ENCODE measurements at places on chromosomes 5 and 9.

DNA sequence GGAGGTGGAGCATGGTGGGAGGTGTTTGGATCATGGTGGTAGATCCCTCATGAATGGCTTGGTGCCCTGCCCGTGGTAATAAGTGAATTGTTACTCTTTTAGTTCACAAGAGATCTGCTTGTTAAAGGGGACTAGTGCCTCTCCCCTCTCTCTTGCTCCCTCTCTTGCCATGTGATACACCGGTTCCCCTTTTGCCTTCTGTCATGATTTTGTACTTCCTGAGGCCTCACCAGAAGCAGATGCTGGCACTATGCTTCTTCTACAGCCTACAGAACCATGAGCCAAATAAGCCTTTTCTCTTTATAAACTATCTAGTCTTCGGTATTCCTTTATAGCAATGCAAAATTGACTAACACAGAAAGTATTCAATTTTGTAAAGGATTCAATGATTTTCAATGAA is 817.1 kb downstream of the TLR4 start:
- DNase-seq, result no peak

DNA sequence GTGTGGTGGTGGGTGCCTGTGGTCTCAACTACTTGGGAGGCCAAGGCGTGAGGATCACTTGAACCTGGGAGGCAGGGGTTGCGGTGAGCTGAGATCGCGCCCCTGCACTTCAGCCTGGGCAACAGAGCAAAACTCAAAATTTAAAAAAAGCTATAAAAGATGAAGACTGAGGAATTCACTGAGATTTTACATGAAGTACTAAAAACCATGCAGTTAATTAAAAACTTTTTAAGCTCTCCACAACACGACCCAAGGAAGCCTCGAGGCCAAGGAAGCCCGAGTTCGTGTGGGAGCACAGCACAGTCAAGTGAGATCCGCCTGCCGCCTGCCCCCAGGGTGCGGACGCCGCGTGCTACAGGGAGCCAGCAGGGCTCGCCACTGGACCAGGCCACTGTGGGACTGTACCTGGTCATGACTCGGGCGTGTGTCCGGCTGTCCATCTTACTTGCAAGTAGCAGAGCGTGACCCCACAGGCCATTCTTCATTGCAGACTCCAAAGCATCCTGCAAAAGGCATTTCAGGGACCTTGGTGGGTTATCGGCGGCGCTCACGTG is 21.2 kb upstream of the INPP5E start:
- no peak for DNase-seq

GRCh38 chr9:92954049-92954861 is 6.9 kb downstream of the FGD3 start:
- DNase-seq, result no peak

DNA sequence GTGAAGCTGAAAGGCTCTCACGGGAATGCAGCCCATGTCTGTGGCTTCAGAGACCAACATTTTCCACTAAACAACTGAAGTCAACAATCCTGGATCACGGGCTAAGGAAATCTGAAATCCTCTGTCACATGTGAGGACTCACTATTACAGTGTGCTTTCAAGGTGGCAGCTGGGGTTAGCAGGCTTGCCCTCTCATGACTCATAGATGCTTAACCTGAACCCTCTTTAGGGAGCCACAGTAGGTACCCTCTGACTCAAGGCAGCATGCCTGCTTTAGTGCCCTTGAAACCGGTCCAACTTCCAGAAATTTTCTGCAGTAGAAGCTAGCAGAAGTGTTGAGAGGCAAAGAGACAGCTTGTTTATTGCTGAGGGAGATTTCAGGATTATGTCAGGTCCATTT is 232.5 kb downstream of the GABRB2 start:
- DNase-seq, result no peak

GRCh38 chr9:136529516-136530460 is 16.1 kb downstream of the NOTCH1 start:
- no peak for DNase-seq

- DNase-seq, result no peak
Measured at GRCh38 chr5:101611039-101611438, 685.0 kb downstream of the SLCO4C1 start.

DNA sequence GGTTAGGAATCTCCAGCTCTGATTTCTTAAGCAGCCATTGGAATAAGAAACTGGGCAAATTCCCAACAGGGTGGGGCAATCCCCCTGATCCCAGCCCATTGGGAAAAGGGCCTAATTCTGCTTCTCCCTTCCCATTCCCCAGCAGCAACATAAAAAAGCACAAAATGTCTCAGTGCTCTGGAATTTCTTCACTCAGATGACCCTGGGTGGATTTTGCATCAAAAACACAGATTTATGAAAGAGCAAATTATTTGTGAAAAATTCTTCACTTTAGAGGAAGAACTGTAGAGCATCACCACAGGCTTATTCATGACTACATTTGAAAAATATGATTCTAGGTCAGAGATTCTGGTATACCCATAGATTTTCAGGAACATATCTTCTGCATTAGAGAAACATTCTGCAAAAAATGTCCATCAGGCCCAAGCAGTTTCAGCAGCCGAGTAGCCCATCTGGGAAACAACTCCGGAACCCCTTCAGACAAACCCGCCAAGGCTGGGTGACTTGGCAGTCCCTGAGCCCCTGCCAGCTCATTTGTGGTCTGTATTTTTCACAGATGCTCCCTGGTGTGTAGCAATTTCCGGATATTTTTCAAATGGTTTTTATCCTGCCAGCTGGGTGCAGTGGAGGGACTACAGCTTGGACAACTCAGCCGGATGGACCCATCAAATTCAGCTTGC is 102.1 kb upstream of the RANBP3L start:
- no peak for DNase-seq

DNA sequence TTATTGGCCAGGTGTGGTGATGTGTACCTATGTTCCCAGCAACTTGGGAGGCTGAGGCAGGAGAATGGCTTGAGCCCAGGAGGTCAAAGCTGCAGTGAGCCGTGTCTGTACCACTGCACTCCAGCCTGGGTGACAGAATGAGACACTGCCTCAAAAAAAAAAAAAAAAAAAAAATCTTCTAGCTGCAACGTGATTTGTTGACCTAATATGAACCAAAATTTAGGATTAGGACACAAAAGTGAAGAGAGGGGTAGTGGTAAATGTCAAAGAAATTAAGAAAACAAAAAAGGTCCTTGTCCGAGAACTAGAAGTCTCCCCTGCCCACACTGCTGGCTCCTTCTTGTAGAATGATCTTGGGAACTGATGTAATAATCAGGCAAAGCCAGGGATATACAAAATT is 272.0 kb downstream of the EFNA5 start:
- DNase-seq, result no peak

GRCh38 chr5:68648944-68649857 is 433.6 kb downstream of the PIK3R1 start:
- no peak for DNase-seq

GRCh38 chr9:87198716-87199115 is 251.4 kb upstream of the GAS1 start:
- no peak for DNase-seq

- DNase-seq, result no peak
Measured at GRCh38 chr9:21558615-21559401, 76.7 kb upstream of the IFNE start.

DNA sequence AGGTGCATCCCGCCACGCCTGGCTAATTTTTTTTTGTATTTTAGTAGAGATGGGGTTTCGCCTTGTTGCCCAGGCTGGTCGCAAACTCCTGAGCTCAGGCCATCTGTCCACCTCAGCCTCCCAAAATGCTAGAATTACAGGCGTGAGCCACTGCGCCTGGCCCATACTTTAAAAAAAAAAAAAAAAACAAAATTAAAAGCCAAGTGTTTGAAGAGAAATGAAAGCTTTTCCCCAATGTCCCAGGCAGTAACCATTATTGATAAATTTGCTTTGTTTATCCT is 9.5 kb downstream of the PRRC2B start:
- DNase-seq, result no peak

- DNase-seq, result no peak
Measured at GRCh38 chr9:89879276-89879675, 274.5 kb downstream of the GADD45G start.

Measured in HuH-7 (cell line).